Activated CD4-positive, alpha-beta T cell treated with anti-CD3 and anti-CD28 coated beads, Interleukin-2, amount 10 ng/mL, durations not matched to agents 24 days and 14 days (primary cell): ENCODE measurements at places on chromosomes 16 and 17. TPM values are rescaled to one million over a fixed set of nuclear protein-coding genes. Genes with fewer than 3 reads are reported as not detected.

TK2 gene
- 5.8 and 6.7 TPM in 2 replicates for total RNA-seq

GRCh38 chr17:74960570-74961342 is 11.8 kb downstream of the HID1 start:
- H3K36me3 ChIP-seq = no peaks in the 10 kb centered on the region
- peak; percentile 79 for DNase-seq
- peaks cover 16% of the 10 kb centered on the region for H3K27me3 ChIP-seq
- peaks cover 8% of the 10 kb centered on the region for H3K4me1 ChIP-seq
- H3K27ac ChIP-seq = no peak overlapping the region

- no peaks in the 10 kb centered on the region for H3K36me3 ChIP-seq
- no peaks in the 10 kb centered on the region for H3K27me3 ChIP-seq
- H3K4me1 ChIP-seq = no peaks in the 10 kb centered on the region
- no peak overlapping the region for H3K4me3 ChIP-seq
- H3K27ac ChIP-seq = no peak overlapping the region
- DNase-seq = no peak
Measured at GRCh38 chr16:61812251-61812650, 224.0 kb downstream of the CDH8 start.

PRR15L gene
- total RNA-seq = not detected in 2 replicates

GRCh38 chr17:428414-428813 is 75.8 kb upstream of the RPH3AL start:
- no peak for DNase-seq
- H3K27ac ChIP-seq = no peak overlapping the region
- peaks cover 4% of the 10 kb centered on the region for H3K36me3 ChIP-seq
- peaks cover 2% of the 10 kb centered on the region for H3K4me1 ChIP-seq

GRCh38 chr16:77468831-77469230 is 34.0 kb upstream of the ADAMTS18 start:
- no peaks in the 10 kb centered on the region for H3K36me3 ChIP-seq
- no peak for DNase-seq
- no peaks in the 10 kb centered on the region for H3K4me1 ChIP-seq
- H3K4me3 ChIP-seq = no peak overlapping the region

DNA sequence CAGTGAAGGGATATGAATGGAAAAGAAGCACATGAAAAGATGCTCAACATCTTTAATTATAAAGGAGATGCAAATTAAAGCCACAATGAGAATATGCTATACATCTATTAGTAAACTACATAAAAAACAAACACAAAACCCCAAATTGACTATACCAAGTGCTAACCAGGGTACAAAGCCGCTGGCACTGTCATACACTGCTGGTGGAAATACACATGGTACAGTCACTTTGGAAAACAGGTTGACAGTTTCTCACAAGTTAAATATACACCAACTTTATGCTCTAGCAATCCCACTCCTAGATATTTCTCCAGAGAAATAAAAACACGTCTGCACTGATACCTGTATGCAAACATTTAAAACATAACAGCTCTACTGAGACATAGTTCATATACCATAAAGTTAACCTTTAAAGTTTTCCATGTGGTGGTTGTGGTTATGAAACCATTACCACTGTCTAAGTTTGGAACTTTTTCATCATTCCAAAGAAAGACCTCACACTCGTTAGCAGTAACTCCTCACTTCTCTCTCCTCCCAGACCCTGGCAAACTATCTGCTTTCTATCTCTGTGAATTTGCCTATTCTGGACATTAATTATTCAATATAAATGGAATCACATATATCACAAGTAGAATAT is 42.7 kb downstream of the ADGRG5 start:
- H3K27me3 ChIP-seq = no peaks in the 10 kb centered on the region
- H3K27ac ChIP-seq = peak overlapping the region; percentile 70
- no peaks in the 10 kb centered on the region for H3K36me3 ChIP-seq
- DNase-seq = no peak

TEX19 gene
- 0.09 TPM in 2 replicates for total RNA-seq

DNA sequence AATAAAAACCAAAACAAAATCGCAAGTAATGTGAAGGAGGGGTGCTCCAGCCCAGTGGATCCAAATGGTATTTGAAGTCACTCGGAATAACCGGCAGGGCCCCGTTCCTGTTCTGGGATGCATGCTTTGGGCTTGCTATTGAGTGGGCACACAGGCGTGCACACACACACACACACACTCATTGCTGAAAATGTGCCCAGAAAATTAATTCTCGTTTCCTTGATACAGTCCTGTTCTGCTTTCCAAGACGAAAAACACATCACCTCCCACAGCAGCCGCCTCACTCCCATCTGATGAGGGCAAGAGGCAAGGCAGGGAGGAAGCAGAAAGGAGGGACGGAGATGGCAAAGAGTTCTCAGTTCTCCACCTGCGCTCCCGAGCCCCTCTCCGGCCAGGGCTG is 62.2 kb upstream of the SDK2 start:
- H3K4me1 ChIP-seq = peaks cover 5% of the 10 kb centered on the region
- H3K4me3 ChIP-seq = no peak overlapping the region
- peaks cover 14% of the 10 kb centered on the region for H3K27me3 ChIP-seq

DNA sequence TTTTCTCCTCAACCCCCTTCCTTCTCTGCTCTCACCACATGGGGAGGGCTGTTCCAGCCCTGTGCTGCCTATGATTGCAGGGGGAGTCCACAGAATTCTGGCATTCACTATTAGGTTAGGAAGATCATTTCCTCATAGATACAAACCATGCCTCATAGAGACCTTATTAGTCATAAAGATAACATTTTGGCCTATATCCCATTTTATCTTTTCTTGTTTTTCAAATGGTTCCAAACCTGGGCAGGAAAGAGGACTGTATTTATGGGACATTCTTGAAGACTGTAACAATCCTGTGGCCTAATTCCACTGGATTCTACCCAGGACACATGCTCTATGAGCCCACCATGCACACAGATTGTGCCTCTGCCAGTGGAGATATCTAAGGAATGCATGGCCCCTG is 51.7 kb downstream of the ASIC2 start:
- no peak overlapping the region for H3K4me3 ChIP-seq
- H3K27me3 ChIP-seq = no peaks in the 10 kb centered on the region
- no peaks in the 10 kb centered on the region for H3K4me1 ChIP-seq
- H3K36me3 ChIP-seq = no peaks in the 10 kb centered on the region
- H3K27ac ChIP-seq = no peak overlapping the region
- DNase-seq = no peak

DNA sequence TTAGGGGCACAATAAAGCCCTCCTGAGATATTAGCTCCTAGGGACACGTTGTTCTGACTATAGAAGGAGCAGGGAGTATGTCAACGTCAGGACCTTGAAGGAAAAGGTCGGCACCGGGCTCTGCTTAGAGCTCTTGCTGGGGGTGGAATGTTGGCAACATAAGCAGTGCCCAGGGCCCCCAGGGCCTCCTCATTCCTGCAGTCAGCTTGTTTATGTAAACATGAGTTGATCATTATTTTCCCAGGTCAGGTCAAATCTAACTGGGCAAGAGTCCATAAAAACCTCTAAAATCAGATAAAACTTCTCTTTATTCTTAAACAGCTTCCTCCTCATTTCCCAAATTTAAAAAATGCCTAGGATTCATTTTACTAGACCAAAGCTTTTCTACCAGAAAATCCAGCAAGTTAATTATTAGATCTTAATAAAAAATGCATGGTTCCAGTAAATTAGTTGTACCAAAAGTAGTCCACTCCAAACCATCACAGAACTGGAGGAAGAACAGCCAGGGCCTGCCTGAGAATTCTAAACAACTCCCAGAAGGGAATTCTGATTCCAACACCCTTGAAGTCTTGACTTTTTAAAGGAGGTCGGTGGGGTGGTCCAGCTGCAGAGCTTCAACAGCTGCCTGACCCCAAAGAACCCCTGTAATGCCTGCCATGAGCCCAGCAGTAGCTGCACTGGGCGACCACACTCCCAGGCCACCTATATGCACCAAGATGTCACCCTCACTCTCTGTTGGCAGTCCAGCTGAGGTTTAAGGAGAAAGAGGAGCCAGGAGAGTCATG is 54.3 kb downstream of the AMFR start:
- H3K36me3 ChIP-seq = peaks cover 29% of the 10 kb centered on the region
- no peak overlapping the region for H3K27ac ChIP-seq
- H3K27me3 ChIP-seq = no peaks in the 10 kb centered on the region
- H3K4me1 ChIP-seq = peaks cover 10% of the 10 kb centered on the region
- no peak overlapping the region for H3K4me3 ChIP-seq
- no peak for DNase-seq

DNA sequence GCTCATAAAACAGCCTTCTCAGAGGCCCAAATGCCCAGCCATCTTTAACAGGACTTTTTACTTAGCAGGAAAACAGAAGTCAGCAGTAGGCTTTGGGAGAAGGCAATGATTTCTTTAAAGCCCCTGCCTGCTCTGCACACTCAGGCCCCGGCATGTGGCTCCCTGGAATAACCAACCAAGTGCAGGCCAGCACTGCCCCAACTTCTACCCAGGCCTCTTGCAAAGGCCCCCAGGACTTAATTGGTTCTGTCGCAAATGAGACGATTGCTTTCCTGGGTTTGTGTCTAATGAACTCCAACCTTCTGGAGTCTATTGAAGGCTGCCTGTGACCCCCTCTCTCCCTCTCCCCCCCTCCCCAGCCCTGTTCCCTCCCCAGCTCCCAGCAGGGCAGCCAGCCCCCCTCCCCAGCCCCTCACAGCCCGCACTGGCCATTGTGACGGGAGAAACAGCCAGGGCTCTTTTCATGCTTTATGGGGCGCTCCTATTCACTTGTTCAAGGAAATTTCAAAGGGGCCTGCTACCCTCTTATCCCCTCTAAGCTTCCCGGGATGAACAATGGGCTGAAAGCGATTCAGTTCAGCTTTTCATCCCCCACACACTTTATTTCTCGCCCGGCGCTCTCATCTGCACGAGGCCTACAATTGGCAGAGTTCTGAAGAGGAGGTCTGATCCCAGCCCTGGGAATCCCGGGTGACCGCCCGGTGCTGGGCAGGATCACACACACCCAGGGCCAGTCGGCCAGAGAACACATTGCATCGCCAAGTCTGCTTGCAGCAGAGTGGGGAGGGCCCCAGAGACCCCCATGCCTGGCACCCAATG is 15.5 kb downstream of the AXIN2 start:
- peaks cover 43% of the 10 kb centered on the region for H3K36me3 ChIP-seq
- no peak overlapping the region for H3K27ac ChIP-seq
- H3K4me3 ChIP-seq = no peak overlapping the region
- peaks cover 6% of the 10 kb centered on the region for H3K4me1 ChIP-seq

DNA sequence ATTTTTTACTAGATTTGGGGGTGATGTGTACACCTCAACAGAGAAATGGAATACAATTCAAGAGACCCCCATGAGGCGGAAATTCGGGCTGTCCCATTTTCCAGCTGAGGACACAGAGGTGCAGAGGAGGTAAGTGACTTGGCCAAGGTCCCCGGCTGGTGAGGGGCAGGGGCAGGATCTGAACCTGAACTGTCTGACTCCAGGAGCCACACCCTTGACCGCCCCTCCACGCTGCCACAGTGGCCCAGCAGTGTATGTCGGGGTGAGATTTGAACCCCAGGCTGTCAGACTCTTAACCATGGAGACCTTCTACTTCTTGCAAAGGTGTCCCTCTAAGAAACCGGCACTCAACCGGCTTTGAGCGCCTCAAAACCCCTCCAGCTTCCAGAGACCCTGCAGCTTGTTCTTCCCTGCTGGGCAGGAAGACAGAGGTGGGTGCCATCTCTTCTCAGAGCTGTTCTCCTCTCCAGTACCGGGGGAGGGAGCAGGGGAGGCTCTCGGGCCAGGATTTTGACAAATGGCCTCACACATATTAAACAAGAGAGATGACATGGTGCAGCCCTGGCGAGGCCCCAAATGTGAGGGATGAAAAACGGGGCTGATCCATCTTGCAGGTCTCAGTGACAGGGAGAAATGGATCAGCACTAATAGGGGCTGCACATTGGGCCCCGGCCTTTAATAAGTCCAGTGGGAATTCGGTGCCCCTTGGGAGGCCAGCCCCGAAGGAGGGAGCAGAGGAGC is 222.3 kb downstream of the GSG1L start:
- DNase-seq = no peak

GUCY2D gene
- total RNA-seq = not detected in 2 replicates

GRCh38 chr17:64580384-64581315 is 73.9 kb downstream of the CEP95 start:
- peak overlapping the region; percentile 33 for H3K4me3 ChIP-seq
- H3K27me3 ChIP-seq = no peaks in the 10 kb centered on the region
- H3K27ac ChIP-seq = peak overlapping the region; percentile 96
- DNase-seq = no peak
- H3K4me1 ChIP-seq = peaks cover 14% of the 10 kb centered on the region

GRCh38 chr16:46844771-46845170 is 13.8 kb upstream of the C16orf87 start:
- H3K36me3 ChIP-seq = no peaks in the 10 kb centered on the region
- H3K4me3 ChIP-seq = no peak overlapping the region
- H3K4me1 ChIP-seq = no peaks in the 10 kb centered on the region

DNA sequence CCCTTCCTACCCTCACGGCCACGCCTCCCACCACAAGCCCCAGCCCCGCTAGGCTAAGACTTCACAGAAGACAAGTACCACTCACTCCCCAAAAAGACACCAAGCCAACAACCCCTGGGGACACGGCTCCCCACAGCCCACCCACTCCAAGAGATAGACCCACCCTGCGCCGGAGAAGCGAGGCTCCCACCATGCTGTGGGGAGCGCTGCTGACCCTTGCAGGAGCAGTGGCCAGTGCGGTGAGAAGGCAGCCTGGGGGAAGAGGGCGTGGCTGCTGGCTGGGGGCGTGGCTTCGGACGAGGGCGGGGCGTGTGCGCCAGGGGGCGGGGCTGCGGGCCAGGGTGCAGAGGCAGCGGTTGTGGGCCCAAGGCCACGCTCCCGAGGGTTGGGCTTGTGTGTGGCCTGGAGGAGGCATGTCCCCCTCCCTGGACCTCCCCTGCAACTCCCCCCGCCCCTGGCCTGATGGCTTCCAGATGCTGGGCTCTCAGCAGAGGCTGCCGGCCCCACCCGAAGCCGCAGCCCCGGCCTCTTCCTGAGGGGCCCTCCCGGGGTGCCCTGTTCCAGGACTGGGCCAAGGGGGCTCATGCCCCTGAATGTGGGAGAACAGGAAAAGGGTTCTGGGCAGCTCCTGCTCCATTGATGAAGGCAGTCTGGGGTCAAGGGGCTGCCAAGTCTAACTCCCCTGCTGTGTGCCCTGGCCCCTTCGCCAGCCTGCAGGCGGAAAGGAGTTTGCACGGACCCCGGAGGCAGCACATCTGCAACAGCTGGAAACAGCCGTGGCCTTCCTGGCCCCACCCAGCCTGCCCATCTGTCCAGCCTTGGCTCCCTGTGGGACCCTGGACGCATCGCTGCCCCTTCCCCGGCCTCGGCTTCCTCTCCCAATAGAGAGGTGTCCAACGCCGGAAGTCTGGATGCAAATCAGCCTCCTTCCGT is 9.1 kb downstream of the TFAP4 start:
- no peaks in the 10 kb centered on the region for H3K27me3 ChIP-seq
- H3K4me1 ChIP-seq = peaks cover 4% of the 10 kb centered on the region
- DNase-seq = no peak
- H3K4me3 ChIP-seq = no peak overlapping the region
